ENCODE measurements at places on chromosomes 2 and 18.

DNA sequence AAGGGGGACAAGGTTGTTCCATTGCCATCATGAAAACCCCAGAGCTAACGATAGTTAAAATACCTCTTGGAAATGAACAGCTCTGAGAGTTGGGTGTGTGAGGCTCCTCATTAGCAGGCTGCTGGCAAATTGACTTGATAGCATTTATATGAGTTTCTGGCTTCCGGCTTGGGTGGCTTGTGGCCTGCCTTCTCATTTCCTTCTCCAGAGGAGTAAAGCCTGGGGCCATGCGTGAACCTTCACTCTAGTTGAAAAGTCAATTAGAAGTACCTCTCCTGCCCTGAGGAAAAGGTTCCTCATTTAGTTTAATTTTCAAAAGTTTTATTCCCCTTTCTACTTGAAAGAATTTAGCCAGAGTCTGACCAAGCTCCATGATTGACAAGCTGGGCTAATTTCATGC is 67.1 kb downstream of the MGAT5 start:
- no peak for DNase-seq

- DNase-seq: no peak
Observed at GRCh38 chr2:11787991-11788390, 41.6 kb downstream of the LPIN1 start.

DNA sequence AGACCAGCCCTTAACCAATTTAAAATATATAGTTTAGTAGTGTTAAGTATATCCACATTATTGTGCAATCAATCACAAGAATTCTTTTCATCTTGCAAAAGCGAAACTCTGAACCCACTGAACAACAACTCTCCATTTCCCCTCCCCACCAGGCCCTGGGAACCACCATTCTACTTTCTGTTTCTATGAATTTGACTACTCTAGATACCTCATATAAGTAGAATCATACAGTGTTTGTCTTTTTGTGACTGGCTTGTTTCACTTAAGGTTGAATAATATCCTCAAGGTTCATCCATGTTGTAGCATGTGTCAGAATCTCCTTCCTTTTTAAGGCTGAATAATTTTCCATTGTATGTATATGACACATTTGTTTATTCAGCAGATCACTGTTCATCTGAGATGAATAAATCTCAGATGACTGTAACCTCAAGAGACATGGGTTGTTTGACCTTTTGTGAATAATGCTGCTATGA is 8.1 kb upstream of the SOS1 start:
- no peak for DNase-seq

DNA sequence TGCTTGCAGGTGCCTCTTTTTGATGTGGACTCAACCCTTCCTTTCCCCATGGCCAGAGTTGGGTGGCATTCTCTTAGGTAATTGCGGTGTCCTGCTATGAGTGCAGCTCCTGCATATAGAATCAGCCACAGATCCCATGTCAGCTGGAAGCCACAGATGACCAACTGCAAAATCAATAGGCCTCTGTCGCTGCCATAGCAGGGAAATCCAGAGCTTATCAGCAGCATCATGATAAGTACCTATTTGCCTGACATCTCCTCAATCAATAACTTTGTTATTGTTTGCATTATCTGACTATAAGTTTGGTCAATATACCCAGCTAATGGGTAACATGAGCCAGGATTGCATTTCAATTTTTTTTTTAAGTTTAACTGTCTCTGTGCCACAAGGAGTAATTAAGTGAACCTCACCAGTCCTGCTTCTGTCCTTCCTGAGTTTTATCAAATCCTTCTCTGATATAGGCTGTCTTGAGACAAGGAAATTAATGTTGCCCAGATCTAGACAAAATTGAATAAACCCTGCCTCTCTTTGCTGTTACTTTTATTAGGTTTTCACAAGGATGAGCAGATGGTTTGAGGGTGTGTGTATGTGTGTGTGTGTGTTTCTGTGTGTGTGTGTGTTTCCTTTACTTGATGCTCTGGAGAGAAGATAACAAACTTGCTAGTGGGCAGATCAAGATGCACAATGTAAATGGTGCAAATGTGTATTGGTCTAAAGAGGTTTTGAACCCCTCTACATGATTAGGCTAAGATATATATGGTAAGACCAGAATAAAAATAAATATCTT is 59.6 kb upstream of the CREB1 start:
- no peak for DNase-seq

- DNase-seq: no peak
Observed at GRCh38 chr2:67311536-67311935, 85.6 kb upstream of the ETAA1 start.

GRCh38 chr2:189613077-189613636 is 32.6 kb upstream of the SLC40A1 start:
- no peak for DNase-seq

GRCh38 chr2:191204433-191204832 is 40.8 kb upstream of the MYO1B start:
- DNase-seq: no peak

DNA sequence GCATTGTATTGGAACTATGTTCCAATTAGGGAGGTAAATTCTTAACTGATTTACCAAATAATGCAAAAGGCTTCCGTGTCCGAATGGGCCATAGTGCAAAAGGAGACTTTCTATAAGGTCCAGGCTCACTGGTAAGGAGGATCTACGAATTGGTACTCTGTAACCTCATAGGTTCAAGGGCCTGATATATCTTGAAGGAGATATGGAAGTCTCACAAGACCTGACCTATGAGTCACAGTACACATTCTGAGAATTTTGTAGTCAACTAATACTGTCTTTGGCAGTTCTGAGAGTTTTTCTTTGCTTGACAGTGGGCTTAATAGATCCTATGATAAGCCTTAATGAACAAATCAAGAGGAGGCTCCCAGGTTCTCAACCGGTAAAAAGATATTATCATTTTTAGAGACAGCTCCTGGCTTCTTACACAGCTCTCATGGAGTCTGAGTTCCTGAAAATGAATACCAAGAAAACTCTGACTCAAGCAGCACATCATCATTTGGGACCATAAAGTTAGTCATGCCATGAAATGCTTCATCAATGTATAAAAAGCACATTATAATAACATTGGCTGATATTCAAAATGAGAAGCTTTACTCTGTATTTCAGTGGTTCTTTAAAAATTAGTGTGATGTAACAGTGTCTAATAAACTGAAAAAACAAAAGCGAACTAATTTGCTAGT is 1275.2 kb upstream of the CRIM1 start:
- DNase-seq: no peak

DNA sequence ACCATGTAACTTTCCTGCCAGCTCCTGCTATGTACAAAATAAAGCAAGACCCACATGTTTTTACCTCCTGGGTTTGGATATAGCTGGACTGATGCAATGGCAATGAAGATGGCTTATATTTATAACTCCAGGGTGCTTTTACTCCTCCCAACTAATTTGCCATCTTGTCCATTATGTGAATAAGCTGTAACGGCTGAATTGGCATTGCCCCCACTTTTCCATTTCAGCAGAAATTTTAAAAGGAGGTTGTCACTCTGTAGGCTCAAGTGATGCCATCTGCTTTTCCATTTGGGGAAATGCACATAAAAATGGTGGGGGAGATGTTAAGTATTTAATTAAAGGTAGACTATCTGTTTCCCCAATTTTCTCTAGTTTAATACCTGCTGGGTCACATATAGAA is 345.5 kb downstream of the ERBB4 start:
- no peak for DNase-seq

- no peak for DNase-seq
Observed at GRCh38 chr2:203798296-203799087, 69.1 kb upstream of the CTLA4 start.

DNA sequence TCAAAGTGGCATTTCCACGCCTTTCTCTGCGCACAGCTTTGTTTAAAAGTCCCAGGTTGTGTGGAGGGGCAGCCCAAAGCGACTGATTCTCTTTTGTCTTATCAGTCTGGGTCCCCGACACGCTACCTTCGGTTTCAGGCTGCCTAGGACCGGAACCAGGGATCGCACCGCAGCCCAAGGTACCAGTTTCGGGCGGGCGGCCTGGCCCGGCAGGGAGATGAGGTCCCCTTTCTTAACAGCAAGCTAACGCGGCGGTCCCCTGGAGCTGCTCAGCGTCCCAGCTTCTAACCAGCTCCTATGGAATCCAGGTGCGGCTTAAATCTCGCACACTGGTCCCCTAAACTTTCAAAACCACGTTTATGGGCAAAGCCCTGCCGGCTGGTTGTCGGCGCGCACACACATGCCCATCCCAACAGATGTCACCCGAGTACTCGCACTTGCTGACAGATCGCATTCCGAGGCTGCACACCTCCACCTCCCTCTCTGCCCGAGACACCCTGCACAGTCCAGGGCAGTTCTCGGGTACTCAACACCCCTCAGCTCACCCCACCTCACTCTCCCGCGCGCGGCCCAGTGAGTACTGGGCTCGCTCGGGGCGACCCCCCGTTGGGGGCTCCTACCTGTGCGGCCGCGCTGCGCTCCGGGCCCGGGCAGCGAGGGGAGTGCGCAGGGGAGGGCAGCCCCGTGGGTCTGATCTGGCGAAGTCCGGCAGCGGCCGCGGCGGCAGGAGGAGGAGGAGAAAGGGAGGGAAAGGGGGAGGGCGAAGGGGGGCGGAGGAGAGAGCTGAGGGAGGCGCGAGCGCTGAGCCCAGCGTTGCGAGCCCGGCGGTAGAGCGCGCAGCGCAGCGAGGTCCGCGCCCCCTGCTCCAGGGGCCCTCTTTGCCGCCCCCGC is at the start of gene EFEMP1:
TSS of gene EFEMP1 (minus strand) at position 692 of the 891 bp plus-strand sequence. CDS start 1,342 bp downstream, outside the sequence.
- DNase-seq: no peak

DNA sequence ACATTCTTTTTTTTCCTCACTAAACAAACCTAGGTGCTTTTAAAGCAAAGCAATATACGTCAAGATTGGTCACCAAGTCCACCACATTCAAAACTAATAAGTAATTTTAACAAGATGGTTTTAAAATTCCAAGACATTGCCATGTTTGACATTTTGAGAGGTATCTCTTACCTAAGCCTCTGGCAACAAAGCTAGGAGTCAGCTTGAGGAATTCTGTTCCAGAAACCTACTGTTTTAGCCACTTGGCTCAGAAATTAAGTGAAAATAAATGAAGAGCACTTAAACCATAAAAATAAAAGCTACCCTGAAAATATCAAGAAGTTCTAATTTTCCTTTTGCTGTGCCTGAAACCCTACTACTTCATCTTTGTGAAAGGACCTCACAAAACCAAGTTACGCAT is 30.0 kb upstream of the CHMP3 start:
- no peak for DNase-seq

GRCh38 chr2:47497843-47498460 is 95.0 kb downstream of the MSH2 start:
- DNase-seq: no peak

GRCh38 chr2:101327863-101328394 is 19.4 kb upstream of the RNF149 start:
- no peak for DNase-seq

DNA sequence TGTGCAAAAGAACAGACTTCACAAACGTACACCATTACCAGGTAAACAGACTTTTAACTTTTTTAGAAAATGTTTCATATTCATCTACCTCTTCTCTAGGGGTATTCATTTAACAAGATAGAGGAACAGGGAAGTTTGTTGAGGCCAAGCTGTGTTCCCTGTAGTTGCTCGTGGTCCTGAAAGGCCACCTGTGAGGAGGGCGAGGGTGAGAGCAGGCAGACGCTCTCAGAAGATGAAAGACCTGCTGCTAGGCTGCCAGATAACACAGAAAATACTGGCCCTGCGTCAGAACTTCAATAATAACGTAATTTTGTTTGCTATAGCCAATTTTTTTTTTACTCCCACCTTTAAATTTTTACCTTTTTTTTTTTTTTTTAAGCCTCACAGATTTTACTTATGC is 42.0 kb downstream of the SOCS6 start:
- DNase-seq: no peak

GRCh38 chr2:27703638-27704341 is 40.1 kb downstream of the SLC4A1AP start:
- peak; percentile 77 for DNase-seq

DNA sequence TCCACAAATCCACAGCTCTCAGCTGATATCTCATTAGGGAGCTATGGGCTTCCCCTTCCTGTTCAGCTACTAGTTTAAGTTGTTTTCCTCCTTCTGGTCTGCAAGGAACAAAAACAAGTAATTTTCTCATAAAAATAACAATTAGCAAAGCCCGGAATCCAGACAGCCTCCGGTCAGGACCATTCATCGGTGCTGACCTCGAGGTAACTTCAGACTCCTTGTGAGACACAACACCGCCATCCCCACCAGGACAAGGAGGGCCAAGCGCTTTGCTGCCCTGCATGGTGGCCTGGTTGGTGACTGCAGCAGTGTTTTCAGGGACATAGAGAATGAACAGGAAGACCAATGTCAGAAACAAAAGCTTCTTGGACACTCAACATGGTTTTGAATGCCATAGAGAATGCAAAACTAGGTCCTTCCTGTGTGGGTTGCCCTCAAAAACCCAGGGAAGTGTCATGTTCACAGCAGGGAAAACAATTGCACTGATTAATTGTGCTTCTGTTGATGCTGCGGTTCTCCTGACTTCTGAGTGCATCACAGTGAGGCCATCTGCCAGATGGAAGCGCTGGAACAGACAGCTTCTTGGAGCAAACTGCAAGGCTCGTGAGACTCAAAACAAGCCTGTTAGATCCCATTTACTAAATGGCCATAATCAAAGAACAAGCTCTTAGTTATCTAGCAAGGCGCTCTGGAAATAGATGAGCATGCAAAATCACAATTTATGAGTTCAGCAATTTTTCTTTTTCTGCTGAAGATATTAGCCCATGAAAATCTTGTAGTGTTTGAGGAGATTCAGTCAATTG is 77.1 kb downstream of the HS1BP3 start:
- DNase-seq: no peak

DNA sequence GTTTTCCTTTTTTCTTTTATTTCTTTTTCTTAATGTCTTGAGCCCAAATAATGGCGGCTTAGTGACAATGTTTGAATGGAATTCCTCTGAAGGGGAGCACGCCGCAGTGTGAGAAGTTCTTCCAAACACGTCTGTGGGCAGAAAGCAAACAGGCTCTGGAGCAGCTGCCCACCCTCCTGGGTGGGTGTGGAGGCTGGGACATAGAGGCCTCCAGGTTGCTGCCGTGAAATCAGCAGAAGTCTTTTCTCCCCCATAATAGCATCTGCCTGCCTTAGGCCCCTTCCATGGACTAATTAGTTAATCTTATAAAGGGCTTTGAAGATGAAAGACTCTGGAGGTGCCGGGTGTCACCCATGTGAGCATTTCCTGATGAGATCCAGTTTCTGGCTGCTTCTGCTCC is 213.9 kb downstream of the SH3RF3 start:
- no peak for DNase-seq

GRCh38 chr2:173192071-173192470 is 116.4 kb downstream of the MAP3K20 start:
- DNase-seq: no peak

Measured in left renal pelvis (tissue), 4 donors.